SHP77 treated with DMSO at 0.1 percent for 48 hours (cell line): ENCODE measurements at places on chromosomes 7 and 10.

GRCh38 chr7:88057655-88058054, 123.6 kb downstream of the ADAM22 start:
- no peak for DNase-seq

DNA sequence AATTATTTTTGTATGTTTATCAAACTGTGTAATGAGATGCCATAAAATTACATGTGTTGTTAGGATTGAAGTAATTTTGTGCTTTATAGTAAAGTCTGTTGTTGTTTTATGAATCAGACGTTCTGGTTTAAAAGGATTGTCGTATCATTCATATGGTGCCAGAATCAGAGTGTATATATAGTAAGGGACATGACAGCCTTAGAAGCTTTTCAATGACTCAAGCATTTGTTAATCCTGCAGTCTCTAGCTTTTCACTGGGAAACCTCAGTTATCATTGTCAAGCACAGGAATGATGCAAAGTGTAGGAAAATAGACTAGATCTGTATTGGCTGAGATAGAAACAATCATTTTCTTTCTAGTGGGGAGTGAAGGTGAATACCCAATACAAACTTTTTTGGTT, 57.5 kb downstream of the TRRAP start:
- DNase-seq: no peak

GRCh38 chr7:96161897-96162296, 160.0 kb downstream of the SLC25A13 start:
- no peak for DNase-seq

GRCh38 chr7:43879477-43879876, 10.2 kb upstream of the MRPS24 start:
- no peak for DNase-seq

DNA sequence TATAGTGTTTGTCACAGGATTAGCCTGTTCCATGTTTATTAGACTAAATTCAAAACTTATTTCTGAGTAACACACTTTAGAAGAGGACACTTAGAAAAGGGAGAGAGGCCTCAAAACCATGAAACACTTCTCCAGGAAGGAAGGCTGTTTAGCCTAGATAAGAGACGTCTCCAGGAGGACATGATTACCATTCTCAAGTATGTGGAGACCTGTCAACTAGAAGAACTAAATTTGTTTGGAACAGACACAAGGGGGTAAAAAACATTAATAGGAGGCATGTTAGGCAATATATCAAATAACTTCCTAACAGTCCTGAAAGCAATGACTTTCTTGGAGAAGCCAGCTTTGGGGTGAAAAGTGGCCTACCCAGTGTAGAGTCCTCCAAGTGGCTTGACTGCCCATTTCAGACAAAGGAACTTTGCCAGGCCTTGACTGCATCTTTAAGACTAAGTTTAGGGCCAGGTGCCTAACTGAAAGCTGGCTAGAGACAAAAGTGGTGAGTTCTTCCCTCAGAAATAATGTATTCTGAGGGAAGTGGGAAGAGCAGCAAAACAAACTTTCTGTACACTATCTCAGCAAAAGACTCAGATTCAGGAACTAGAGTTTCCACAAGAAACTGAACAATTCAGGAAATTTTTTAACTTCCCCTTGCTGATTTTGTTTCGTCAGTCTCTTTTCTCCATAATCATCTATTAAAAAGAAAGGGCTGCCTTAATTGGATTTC, 11.8 kb downstream of the NCOA4 start:
- no peak for DNase-seq

GRCh38 chr7:20307119-20307518, 23.6 kb upstream of the ITGB8 start:
- DNase-seq: no peak

DNA sequence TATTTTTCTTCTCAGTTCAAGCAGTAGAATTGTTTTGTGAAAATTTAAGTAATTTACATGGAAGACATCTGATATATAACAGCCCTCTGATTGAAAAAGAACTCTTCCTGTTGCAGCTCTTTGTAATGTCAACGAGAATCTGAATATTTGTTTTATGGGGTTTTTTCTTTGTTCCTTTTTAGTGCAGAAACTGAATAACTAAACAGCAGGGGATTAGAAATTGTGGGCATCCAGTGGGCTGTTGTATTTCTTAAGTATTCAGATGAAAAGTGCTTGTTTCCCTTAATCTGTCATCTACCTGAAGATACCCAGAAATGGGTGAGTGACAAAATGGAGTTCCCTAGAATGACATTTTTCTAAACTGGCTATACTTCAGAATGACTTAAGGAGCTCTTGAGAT, 7.4 kb downstream of the ARL4A start:
- no peak for DNase-seq

- no peak for DNase-seq
Measured at GRCh38 chr7:155532792-155533119, 13.6 kb downstream of the CNPY1 start.

DNA sequence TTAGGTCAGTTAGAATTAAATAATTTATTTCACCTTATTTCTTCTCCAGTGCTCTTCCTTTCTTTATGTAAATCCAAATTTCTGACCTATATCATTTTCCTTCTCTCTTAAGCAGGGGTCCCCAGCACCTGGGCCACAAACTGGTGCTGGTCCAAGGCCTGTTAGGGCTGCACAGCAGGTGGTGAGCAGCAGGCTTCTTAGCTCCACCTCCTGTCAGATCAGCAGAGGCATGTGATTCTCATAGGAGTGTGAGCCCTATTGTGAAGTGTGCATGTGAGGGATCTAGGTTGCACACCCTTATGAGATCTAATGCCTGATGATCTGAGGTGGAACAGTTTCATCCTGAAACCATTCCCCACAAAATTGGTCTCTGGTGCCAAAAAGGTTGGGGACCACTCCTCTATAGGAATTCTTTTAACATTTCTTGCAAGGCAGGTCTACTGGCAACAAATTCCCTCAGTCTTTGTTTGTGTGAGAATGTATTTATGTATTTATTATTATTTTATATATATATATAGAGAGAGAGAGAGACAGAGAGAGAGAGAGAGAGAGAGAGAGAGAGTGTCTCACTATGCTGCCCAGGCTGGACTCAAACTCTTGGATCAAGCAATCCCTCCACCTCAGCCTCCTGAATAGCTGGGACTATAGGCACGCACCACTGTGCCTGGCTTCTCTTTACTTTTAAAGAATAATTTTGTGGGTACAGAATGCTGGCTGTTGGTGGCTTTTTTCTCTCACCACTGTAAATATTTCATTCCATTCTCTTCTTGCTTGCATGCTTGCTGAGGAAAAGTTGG, 4.3 kb upstream of the ABCC2 start:
- no peak for DNase-seq

GRCh38 chr7:136194878-136195277, 217.7 kb upstream of the MTPN start:
- no peak for DNase-seq

DNA sequence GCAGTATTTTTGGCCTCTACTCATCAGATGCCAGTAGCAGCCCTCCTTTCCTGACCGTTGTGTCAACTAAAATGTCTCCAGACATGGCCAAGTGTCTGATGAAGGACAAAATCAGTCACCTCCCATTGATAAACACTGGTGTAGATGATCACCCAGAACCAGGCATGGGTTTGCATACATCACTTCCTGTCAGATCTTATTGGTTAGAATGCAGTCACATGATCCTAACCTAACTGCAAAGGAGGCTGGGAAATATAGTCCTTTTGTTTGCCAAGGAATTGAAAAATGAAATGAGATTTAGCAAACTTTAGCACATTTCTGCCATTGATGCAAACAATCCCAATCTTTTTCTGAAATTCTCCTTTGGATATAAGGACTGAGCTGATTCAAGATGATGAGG, 141.4 kb downstream of the BUB3 start:
- no peak for DNase-seq

GRCh38 chr10:331186-331585, 195.9 kb downstream of the ZMYND11 start:
- DNase-seq: no peak

GRCh38 chr7:8015100-8015745, 46.6 kb downstream of the GLCCI1 start:
- no peak for DNase-seq

DNA sequence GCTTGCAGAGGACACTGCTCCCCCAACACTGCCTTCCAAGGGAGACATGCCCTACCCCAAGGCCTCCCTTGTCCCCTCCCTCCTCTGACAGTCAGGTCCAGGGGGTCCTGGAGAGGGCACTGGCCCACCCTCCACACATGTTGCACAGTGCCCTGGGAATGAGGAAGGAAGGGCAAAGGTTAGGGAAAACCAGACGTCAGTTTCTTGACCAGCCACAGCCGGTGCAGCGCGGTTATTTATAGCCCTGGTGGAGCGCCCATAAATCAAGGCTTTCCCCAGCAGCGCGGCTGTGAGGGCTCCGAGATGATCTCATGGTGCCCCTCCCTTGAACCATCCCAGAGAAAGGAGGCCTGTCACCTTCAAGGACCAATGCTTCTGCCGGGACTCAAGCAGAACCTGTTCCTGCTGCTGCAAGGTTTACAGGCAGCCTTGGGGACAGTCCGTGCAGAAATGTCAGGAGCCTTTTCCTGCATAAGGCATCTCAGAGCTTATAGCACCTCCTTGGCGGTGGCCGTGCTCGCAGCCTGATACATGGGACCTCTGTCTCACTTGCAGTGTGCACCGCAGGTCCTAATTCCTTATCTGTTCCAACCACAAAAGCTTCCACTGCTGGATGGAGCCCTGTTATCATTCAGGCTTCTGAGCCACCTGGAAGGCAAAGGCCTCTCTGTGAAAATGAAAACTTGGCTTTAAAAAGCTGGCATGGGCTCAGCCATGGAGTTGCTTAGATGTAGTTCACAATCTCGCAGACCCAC, 127.3 kb downstream of the LHPP start:
- peak; percentile 52 for DNase-seq

DNA sequence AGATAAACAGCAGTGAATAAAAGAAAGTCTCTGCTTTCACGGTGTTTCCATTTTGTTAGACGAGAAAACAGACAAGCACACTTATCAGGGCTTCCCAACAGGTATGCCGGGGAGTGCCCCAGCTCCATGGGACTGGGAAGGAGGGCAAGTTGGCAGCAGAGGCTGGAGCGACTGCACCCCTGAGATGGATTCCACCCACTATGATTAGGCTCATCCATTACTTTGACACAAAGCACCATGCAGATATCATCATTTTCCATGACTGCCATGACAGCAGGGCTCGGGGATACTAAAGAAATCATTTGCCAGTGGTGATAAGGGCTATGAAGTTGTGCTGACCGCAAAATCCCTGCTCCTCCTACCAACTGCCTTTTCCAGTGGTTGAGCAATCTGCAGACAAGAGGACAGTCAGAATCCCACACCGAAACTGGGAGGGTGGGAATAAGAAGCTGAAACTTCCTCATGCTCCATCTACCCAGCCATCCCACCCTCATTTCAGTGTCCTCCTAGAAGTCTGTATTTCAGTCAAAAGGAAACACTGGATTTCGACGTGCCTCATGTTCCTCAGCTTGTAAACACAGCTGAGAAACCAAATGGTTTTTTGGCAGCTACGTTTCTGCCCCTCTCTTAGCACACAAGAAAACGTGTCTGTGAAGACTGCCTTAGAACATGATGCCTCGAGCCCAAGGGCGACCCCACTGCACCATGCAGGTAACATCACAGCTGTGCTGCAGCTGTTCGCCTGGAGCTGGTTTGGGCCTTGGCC, 15.5 kb downstream of the CREB3L2 start:
- no peak for DNase-seq

- no peak for DNase-seq
Measured at GRCh38 chr7:30921540-30922401, 10.1 kb downstream of the AQP1 start.

DNA sequence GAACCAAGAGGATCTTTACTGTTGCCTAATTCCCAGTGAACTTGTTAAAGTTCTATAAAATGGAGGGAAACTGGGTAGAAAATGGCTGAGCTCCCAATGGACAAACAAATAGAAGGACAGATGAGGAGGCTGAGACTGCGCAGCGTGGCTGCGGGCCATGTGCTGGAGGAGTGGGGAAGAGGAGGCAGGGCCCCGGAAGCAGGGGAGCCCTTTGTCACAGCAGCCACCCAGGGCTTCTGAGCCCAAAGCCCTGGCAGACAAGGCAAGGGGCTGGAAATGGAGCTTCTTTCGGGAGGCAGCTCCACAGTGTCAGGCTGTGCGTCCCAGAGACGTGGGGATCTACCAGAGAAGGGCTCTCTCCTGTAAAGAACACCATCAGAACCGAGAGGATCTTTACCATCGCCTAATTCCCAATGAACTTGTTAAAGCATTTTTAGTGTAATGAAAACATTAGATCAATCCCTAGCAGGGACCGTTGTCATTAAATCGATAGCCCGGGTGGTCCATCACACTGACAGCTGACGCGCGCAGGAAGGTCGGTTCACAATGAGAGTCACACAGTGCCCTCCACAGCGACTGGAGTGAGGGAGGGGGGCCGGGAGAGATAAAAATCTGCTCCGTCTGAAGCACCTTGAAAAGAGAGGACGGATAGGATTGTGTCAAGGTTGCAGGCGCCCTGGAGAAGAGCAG, 14.0 kb upstream of the CNPY1 start:
- DNase-seq: no peak

DNA sequence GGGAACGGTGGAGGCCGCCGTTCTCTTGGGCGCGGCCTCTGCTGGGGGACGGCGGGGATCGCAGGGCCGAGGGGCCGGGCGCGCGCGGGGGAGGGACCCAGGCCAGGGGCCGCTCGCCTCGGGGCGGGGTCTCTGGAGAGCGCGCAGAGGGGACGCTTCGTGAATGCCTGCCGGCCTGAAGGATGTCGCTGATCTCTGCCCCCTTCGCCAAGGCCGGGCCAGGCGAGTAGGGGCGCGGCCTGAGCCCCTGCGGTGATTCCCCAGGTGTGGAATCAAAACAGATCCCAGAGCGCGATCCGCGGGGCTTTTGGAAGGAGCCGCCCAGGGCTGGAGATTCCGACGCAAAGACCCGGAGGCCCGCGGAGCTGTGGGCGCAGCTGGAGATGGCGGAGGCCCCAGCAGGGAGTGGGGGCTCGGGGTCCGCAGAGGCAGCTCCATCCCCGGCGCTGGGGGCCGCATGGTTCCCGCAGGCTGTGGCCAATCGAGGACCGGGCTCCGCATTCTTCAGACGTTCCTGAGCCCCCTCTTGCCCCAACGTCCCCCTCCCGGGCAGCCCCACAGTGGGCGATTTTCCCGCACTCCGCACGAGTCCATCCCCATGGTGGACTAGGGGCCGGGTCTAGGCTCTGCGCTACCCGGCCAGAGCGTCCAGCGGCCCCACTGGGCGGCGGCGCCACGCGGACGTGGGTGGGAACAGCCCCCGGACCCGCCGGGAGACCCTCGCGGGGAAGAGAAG, 166.0 kb downstream of the ACTR3B start:
- no peak for DNase-seq
